Stimulated activated CD4-positive, alpha-beta T cell treated with anti-CD3 and anti-CD28 coated beads, Interleukin-15, amount 100 ng/mL, for 1 hour (primary cell): ENCODE measurements at places on chromosomes 12 and 14.

GRCh38 chr14:76694106-76694505, 67.2 kb upstream of the VASH1 start:
- no peak for DNase-seq

- no peak for DNase-seq
Measured at GRCh38 chr14:20801726-20802125, 918 bp downstream of the RNASE1 start.

DNA sequence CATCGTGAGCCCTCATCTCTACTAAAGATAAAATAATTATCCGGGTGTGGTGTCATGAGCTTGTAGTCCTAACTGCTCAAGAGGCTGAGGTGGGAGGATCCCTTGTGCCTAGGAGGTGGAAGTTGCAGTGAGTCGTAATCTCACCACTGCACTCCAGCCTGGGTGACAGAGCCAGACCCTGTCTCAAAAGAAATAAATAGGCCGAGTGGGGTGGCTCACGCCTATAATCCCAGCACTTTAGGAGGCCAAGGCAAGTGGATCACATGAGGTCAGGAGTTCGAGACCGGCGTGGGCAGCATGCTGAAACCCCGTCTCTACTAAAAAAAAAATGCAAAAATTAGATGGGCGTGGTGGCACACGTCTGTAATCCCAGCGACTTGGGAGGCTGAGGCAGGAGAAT, 70.9 kb downstream of the RESF1 start:
- no peak for DNase-seq

DNA sequence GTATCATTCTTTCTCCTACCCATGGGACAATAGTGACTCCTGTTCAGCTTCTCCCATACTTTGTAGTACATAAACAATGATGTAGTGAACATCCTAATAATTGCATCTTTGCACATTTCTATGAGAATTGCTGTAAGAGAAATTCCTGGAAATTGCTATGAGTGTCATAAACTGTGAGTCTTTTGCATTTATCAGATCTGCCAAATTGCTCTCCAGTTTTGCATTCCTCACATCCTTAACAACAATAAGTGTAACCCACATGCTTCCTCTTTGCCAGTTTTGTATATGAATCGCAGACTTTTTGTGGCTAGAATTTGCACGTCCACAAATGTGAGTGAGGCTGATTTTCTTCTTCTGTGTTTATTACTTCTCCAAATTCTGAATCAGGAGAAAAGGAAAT, 124.0 kb upstream of the TBX5 start:
- no peak for DNase-seq

- DNase-seq = no peak
Measured at GRCh38 chr14:88232771-88233170, 90.3 kb downstream of the KCNK10 start.

DNA sequence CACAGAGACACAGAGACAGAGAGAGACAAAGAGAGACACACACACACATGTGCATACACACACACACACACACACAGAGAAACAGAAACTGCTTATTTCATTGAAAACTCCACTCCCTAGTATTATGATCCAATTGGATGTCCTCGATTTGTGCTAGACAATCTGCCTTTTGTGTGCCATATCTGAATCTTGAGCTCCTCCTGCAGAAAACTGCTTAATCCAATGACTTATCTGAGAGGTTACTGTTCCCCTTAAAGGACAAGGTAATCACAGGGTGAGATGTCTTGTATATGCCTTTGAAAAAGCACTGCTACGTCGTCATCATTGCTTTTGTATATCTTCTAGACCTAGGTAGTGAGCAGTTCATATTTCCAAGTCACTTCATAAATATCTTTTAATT, 371.5 kb downstream of the LRIG3 start:
- DNase-seq = no peak

DNA sequence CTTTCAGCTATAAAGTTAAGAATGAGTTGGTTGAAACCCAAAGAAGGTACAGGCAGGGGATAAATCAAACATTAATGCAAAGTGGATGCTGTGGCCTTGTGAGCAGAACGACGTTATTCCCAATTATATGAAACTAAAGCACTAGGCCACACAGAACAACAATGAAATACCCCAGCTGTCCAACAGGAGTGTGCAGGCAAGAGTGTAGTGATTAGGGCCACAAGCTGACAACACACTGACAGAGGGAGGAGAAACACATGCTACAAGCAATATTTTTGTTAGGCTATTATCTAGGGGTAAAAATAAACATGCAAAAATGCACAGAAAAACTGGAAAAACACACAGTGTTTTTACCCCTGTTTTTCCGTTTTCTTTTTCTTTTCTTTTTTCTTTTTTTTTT, 15.0 kb downstream of the MAP3K9 start:
- DNase-seq = no peak

GRCh38 chr12:67646775-67647174, 1.8 kb upstream of the DYRK2 start:
- DNase-seq = no peak

- DNase-seq = no peak
Measured at GRCh38 chr12:52945389-52946232, 3.3 kb upstream of the KRT18 start.

DNA sequence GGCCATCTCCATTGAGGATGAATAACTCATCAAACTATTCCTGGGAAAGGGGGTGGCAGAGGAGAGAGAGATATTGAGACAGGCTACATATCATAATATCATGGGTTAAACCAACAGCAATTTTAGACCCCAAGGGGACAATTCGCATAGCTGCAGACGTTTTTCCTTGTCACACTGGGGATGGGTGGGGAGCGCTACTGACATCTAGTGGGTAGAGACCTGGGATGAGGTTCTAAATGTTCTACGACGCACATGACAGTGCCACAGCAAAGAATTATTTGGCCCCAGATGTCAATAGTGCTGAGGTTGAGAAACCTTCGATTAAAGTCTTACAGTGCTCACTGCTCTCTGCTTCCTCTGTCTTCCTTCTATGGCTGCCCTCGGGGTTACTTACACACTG, 425.6 kb downstream of the NRXN3 start:
- DNase-seq = no peak

DNA sequence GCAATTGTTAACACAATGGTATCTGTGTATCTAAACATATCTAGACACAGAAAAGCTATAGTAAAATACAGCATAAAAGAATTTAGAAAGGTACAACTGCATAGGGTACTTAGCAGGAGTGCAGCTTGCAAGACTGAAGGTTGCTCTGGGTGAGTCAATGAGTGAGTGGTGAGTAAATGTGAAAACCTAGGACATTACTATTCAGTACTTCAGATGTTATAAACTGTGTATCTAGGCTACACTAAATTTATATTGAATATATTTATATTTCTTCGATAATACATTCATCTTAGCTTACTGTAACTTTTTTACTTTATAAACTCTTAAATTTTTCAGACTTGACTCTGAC, 409.0 kb upstream of the DCN start:
- no peak for DNase-seq

DNA sequence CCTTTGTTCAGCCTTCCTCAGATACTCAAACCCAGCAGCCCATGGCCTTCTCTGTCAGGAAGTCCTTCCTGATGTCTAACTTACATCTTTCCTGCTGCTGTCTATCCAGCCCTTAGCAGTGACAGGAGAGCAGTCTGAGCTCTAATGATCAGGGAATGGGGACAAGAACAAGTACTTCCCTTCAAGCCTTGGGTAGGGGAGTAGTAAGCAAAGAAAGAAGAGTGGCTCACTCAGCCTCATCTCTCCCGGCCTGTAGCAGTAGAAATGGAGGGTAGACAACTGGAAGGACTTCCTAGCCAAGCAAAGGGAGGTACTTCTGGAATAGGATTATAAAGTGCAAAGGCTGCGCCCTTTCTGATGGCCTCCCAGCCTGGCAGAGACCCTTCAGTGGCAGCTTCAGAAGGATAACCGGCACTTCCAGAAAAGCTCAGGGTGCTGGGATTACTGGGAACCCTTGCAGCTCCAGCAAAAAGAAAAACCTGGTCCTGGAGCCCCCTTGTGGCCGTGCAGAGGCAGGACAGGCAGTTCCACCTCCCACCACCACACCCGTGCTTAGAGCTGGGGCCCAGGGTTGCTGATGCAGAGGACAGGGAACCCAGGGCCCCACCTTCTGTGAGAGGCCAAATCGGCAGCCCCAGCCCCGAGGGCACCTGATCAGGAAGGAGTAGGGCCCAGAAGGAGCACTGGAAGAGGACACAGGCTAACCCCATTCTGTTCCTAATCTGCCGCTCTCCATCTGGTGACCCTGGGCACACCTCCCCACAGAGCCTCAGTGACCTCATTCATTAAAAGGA, 12.4 kb upstream of the SMUG1 start:
- peak; percentile 44 for DNase-seq

- DNase-seq = no peak
Measured at GRCh38 chr14:68979722-68980451, 785 bp upstream of the ACTN1 start.

DNA sequence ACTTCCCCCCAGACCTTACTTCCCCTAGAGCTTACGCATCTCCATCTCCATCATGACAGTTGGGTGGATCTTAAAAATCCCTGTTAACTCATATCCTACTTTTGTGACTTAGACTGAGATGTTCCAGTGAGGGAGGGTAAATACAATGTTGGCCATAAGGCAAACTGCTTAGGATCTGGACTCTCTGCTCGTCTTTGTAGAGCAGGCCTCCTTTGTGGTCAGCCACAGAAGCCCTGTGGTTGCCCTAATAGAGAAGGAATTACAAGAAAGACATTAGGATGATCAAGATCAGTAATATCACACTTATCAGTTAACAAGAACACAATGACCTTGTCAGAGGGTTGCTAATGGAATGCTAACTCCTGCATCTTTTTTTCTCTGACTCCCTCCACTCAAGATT, 52.0 kb downstream of the TMEM132C start:
- no peak for DNase-seq

- DNase-seq = no peak
Measured at GRCh38 chr14:22976620-22977433, 5.5 kb downstream of the AJUBA start.

DNA sequence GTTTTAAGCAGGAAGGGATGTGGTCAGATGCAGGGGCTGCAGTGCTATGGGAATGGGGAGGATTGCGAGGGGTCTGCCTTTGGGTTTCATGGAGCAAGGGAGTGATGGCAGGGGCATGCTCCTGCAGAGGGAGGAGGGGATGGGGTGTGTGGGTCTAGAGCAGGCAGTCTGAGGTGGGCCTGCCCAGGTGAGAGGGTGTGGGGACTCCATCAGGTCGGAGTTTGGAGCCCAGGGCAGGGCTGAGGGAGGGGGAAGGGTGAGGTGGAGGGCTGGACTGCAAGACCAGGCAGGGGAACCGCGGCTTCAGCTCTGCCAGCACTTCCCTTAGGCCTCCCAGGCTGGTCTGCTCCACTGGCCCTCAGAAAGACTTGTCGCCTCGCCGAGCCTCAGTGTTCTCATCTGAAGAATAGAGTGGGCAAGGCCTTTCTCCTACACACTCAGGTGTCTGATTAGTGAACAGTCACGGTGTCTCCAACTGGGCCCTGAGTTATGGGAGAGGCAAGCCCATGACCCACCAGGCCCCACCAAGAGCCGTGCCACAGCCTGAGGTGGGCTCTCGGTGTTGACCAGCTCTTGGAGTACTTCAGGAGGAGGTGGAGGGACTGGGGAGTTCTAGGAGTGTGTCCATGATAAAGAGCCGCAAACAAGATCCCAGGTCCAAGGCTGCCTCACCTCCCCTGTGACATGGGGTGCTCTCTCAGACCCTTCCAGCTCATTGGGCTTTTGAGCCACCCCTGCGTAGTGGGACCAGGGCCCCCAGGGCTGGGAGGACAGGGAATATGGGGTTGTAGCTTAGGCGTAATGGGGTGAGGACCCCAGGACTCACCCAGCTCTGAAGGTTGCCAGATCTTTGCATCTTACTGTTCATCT, 20.1 kb upstream of the KRT80 start:
- DNase-seq = no peak

GRCh38 chr12:102769323-102769916, 147.6 kb downstream of the PAH start:
- DNase-seq = peak; percentile 0

- no peak for DNase-seq
Measured at GRCh38 chr14:95134304-95134933, 22.9 kb downstream of the DICER1 start.

GRCh38 chr12:119578112-119578511, 15.5 kb upstream of the TMEM233 start:
- no peak for DNase-seq

GRCh38 chr12:6840761-6841515, at the start of gene GNB3:
GNB3 (plus strand) TSS chr12:6840925; CDS start chr12:6841288, 363 bp downstream.
- no peak for DNase-seq

DNA sequence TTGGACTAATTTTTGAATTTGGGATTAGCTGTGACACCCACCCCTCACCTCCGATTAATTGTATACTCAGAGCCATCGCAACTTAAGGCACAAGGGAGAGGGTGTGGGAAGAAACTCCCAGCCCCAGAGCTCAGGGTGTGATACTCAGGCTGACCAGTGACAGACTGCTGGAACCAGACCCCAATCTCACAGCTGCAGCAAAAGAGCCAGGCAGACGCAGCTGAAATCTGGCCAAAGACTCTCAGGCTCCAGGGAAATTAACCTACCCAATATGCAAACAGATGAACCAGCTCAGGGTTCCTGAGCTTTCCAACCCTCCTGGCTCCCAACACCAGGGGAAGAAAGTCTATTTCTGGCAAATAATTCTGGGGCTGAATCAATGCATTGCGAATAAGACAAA, 30.5 kb downstream of the ANAPC7 start:
- no peak for DNase-seq

- DNase-seq = no peak
Measured at GRCh38 chr12:94206886-94207285, 58.5 kb downstream of the PLXNC1 start.

- no peak for DNase-seq
Measured at GRCh38 chr14:89367779-89368120, 49.3 kb downstream of the FOXN3 start.
